ENCODE measurements at places on chromosomes 7 and 10.

- DNase-seq: no peak
Measured at GRCh38 chr7:75716992-75717626, 21.6 kb downstream of the HIP1 start.

DNA sequence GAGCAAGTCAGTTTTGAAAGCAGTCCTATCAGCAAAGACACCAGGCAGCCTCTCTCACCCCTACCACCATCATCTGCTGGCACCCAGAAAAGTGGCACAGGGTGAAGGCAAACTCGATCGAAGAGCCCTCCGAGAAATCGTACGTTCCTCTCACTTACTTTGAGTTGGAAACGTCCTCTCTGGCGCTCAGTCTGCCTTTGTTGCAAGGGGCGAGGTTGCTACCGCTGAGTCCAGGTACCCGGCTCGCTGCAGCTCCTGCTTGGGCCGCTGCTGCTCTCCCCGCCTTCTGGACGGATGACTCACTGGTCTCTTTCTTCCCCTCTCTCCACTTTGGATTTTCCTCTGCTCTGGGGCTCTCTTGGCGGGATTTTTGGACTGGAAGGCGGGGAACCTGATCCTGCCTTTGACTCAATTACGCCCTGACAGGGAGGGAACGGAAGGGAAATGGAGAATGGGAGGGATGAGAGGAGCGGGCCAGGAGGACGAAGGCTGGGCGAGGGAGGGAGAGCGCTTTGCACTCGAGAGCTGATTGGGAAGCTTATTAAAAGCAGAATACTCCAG is at the start of gene PTN:
Gene PTN, minus strand, starts transcription at position 453 of the 561 bp plus-strand sequence. CDS start 88,760 bp downstream, outside the sequence.
- no peak for DNase-seq

- no peak for DNase-seq
Measured at GRCh38 chr7:44454348-44454747, 36.1 kb downstream of the NUDCD3 start.

- DNase-seq: no peak
Measured at GRCh38 chr7:45225948-45226335, 68.4 kb downstream of the RAMP3 start.

- DNase-seq: no peak
Measured at GRCh38 chr10:47033081-47033480, 121.9 kb downstream of the PTPN20 start.

DNA sequence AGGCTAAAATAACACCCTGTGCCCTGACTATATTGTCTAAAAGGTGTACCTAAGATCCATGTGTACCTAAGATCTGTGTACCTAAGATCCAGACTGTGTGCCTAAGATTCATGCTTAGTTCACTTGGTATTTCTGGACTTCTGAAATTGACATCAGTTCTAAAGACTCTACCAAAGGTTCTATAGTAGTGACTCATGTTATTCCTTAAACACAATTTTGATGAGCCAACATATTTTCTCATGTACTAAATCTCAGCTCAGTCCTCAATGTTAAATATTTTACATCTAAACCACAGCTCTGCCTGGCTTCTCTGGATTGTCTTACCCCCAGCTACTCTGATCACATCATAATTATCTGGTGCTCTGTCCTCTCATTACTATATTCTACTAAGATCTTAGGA is 802.3 kb upstream of the SORCS1 start:
- DNase-seq: no peak

- no peak for DNase-seq
Measured at GRCh38 chr7:44985900-44986217, 7.0 kb upstream of the MYO1G start.

- DNase-seq: no peak
Measured at GRCh38 chr7:18445916-18446520, 49.5 kb upstream of the HDAC9 start.

DNA sequence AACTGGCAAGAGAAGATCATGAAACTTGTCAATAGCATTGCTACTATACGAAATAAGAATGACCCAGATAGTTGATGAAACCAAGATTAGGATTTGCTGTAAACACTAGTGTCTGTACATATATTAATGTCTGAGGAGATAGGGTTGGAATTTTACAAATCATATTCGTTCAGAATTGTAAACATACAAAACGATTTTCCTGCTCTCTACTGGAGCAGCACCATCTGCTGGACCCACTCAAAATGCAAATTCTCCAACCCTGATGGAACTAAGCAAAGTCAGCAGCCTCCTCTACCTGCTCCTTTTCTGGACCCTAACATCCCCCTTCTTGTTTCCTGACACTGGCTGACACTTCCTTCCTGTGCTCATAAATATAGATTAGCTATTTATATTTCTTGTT is 29.4 kb upstream of the SGMS1 start:
- DNase-seq: no peak

GRCh38 chr10:114925587-114926586 is 12.1 kb upstream of the TRUB1 start:
- no peak for DNase-seq

DNA sequence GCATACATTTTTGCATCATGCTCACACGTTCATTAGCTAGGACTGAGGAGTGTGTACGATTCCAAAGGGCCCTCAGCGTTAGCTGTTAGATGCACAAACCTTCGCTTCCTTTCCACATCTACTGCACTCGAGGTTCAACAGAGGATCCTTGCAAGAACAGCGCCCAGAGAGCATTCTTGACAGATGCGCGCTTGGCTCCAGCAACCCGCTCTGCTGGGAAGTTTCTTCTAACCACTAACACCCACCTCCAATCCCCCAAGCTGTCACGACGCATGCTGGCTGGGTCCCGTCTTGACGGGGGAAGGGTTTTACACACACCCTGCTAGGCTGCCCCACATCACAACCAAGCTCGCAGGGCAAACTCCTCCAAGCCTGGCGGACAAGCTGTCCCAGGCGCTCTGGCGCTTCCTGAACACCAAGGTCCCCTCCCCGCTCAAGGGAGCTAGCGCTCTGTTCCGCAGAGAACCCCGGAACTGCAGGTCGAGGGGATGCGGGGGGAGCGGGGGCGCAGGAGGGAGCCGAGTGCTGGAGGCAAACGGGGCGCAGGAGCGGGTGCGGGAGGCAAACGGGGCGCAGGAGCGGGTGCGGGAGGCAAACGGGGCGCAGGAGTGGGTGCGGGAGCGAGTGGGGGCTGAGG is 653 bp upstream of the ADRB1 start:
- DNase-seq: no peak

DNA sequence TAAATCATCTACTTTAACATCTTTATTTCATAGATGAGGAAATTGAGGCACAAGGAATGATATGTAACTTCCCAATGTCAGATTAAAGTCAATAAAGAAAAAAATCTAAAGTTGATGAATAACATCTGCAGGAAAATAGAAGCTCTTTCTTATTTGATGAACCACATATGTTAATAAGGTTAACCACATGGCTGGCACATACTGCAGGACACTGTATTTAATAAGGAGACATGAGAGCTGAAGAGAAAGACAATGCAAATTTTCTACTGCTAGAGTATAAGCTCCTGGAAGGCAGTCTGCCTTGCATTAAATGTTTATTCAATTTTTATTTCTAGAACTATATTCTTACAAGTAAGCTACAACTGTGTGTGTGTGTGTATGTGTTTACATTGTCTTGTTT is 4.4 kb downstream of the RAB11FIP2 start:
- DNase-seq: no peak

DNA sequence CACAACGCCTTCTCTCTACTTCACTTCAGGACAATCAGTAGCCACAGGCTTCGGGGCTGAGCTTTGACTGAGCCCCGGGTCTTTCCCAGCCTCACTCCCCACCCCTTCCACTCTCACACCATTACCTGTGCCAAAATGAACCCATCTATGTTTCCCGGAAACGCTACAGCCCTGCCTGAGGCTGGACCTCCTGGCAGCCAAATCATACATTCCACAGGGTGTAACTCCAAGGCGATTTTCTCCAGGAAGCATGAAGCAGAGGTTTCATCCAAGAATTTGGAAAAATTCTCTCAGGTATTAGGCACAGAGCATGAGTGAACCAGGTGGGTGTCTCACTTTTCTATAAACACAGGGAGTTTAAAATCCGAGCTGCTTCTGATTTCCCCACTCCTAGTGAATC is 286.3 kb downstream of the TNS3 start:
- no peak for DNase-seq

GRCh38 chr10:27188897-27189296 is 33.7 kb downstream of the MASTL start:
- no peak for DNase-seq

DNA sequence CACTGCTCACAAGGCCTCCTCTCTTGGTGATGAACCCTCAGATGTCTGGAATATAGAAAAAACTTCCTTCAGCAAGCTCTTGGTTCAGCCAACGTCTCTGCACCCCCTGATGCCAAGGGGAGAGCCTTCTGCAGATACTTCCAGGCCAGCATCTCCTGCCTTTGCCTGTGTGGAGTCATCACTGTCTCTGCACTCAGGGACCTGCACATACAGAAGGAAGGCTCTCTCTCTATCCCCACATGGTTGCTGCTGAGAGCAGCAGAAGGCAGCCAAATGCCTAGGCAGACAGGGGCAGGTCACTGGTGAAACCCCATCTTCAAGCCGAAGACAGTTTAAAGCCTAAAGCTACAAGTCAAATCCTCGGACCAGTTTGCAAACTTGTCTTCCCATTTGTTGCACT is 137.6 kb downstream of the WDR11 start:
- DNase-seq: no peak

DNA sequence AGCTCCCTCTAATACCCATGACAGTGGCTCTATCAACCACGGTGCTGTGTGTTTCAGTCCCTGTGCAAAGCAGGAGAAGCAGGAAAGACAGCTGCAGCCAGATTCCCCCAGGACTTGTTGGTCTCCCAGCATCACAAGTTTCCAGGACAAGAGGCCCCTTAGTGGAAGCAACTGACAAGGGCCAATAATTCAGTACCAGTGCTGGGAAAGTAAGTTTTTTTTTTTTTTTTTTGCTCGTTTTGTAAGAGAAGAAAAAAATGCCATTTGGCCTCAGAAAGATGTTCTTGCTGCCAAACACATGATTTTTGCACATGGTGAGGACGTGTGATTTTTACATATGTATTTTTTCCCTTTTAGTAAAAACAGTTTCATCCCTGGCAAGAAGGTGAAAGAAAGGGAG is 284.2 kb upstream of the ZMIZ1 start:
- DNase-seq: no peak

DNA sequence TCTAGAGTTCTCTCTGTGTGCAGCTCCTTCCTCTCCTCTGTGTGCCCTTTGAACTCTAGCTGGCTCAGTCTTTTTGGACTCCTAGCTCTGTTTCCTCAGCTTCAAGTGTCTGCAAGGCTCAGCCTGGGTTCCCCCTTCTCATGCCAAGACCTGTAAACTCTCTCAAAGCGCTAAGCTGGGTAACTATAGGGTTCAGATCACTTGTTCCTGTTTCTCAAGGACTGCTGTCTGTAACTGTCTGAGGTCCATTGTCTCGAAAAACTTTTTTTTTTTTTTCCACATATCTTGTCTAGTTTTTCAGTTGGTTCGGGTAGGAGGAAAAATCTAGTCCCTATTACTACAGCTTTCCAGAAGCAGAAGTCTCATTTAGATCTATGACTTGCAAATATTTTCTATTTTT is 46.6 kb upstream of the PPP1R17 start:
- DNase-seq: no peak

- no peak for DNase-seq
Measured at GRCh38 chr10:6416892-6417512, 163.1 kb downstream of the PRKCQ start.

DNA sequence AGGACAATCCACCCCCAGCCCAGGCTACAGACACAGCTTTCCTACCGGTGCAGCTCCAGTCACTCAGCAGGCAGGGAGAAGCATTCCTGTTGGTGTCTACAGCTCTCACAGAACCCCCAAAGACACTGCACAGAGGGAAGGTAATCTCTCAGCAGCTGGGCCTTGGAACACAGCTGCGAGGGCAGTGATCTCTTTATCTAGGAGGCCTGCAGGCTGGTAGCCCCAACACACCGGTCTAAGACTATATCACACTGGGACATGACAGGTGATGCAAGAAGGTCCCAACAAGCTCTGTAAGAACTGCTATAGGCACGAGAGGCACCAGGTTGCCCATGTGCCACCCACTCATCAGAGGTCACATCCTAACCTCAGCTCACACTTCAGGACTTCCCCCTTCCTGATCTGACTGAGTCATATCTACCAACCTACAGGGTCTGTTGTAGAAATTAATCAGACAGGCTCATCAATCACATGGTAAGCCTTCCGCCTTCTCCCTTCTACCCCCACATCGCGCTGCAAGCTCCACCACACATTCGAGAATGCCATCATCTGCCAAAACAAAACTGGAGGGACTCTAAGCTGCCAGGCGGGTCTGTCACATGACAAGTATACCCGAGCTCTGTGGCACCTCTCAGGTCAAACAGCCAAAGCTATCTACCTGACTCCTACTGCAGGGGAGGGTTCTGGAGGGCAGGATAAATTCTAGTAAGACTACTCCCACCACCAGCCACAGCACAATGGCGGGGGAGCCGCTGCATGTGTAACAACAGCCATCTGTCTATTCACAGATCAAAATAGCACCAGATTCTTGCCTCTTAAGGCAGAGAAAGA is 26.1 kb downstream of the FAM53B start:
- DNase-seq: no peak

DNA sequence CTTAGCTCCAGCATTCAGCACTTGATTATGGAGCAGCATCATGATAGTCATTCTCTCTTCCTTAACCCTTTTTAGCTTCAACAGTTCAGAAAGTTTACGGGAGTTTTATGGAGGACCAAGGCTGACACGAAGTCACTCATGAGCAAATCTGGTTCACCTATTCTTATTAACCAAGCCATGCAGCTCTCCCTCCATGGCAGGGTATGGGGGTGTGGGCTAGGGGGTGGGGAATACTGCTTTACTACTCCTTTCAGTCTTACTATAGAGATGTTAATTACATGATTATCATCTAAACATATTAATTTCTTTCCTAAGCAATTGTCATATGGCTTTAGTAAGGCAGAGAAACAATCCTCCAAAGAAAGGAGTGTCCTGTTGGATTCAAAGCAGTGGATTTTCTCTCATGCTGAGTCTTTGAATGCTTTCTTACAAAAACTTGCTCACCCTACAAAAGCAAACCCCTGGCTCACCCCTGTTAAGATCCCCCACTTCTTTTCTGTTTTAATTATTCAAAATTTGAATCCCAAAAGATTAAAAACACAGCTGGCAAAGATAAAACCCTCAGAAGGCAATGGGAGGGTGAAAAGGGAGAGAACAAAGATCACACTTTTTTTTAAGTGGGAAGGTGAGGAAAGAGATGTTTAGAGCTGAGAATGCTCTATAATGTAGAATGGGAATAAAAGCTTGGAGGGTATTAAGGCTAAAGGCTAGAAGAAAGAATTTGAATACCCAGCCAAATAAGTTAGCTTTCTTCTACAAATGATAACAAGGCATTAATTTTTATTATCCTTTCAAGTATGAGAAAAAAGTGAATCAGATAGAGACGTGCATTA is 46.4 kb upstream of the SEMA3E start:
- DNase-seq: no peak

DNA sequence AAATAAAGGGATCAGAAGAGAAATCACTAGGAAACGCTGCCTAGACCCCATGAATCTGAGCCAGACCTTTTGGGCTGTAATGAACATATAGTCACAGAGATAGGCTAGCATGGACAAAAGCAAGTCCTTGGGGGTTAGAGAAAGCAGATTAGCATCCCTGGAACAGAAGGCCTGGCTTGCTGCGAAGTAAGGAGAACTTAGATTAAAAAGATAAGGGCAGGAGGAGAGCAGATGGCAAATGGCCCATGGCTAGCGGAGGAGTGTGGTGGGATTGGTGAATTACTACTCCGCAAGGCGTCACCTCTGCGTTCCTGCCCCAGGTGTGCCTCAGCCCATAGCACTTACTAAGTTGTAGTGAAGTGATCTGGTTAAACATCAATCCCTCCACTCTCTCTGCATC is 92.3 kb upstream of the ZNF438 start:
- DNase-seq: no peak
